ENCODE measurements at places on chromosomes 13 and 19.

GRCh38 chr13:98065468-98065867 is 77.4 kb upstream of the FARP1 start:
- no peak for DNase-seq

DNA sequence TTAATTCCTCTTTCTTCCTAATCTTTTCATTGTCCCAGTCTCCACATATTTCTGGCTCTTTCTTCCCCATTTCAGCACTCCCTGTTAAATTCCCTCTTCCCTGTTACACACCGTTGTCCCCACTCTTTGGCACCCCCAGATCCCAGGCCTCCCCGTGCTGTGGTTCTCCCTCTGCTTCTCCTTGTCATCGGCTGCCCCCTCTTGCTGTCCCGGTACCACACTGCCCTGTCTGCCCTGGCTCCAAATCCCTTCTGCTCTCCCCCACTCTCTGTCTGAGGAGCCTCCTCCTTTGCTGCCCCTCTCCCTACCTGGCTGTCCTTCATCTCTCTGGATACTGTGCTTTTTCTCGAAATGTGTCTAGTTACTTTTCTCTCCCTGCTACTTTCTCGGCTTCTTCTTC is 983 bp downstream of the ZNF415 start:
- DNase-seq: no peak

GRCh38 chr13:46313024-46313423 is 74.0 kb downstream of the RUBCNL start:
- DNase-seq: no peak

DNA sequence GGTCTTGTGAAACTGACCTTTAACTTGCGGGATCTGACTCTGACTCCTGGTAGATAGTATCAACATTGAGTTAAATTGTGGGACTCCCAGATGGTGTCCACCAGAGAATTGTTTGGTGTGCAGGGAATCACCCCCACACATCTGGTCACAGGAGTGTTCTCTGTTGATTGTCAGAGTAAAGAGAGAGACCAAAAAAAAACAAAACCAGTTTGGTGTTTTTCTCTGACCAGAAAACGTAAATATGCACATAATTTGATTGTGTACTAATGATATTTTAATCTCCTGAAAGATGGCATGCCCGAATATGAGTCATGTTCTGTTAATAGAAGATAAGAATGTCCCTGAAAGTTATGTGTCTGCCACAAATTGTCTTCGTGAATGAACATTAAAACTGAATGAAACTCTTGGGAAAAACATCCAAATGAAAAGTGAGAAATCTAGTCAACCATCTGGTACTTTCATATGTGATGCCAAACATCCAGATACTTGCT is 118.5 kb upstream of the GPC6 start:
- no peak for DNase-seq

Measured in stimulated activated CD4-positive, alpha-beta T cell treated with anti-CD3 and anti-CD28 coated beads, Interleukin-1b, Interleukin-23, amount 100 ng/mL, for 4 hours (primary cell).